ENCODE measurements at places on chromosomes 3 and 15. TPM values are rescaled to one million over a fixed set of nuclear protein-coding genes. Genes with fewer than 3 reads are reported as not detected.
A peak's percentile ranks its signal among the peaks of the same experiment; 100 is the strongest.

MUC20 gene
- total RNA-seq: 5.4 TPM

GRK7 gene
- total RNA-seq: not detected

C3orf22 gene
- total RNA-seq: not detected

SAMMSON gene
- total RNA-seq: not detected

SCAANT1 gene
- total RNA-seq: not detected

SERPINI2 gene
- total RNA-seq: 0.40 TPM

BTLA gene
- total RNA-seq: not detected

GOLGA8A gene
- 14.3 TPM for total RNA-seq

P2RY13 gene
- total RNA-seq: 1.0 TPM

TGM5 gene
- total RNA-seq: not detected

- peak; percentile 46 for DNase-seq
These were observed 9.0 kb upstream of the CD47 start for GRCh38 chr3:108099679-108100428.

DNA sequence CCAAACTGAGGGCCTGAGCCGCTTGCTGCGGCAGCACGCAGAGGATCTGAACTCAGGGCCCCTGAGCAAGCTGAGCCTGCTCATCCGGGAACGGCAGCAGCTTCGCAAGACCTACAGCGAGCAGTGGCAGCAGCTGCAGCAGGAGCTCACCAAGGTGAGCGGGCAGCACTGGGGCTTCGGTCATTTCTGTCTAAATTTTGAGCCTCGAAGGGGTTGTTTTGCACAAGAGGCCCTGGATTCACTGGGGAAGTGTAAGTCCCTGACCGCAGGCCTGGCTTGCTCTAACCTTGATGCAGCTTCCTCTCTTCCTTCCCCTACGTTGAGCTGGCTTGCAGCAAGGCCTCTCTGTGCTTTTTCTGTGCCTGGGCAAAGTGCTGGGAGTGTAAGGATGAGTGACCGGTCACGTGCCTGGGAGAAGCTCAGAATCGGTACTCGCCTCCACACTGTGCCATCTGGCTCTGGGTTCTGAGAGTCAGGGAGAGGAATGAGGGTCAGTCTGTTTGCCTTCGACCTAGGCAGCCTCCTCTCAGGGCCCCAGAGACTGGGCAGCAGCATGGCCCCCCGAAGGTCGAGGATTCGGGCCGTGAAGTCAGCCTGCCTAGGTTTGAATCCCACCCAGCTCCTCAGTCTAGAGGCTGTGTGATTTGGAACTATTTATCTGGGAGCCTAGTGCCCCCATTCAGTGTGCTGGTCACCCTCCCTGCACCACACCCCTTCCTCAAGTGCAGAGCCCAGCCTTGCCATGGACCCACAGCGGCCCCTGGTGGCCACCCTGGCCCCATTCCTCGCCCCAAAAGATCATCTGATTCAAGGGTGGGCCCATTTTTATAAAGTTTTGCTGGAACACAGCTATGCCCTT lies 1.4 kb downstream of the FES start:
- DNase-seq: peak; percentile 88

GRCh38 chr15:63476229-63476632 lies 28.2 kb upstream of the USP3 start:
- DNase-seq: no peak

GRCh38 chr3:153242896-153243295 lies 80.9 kb downstream of the RAP2B start:
- no peak for DNase-seq

- no peak for DNase-seq
These were observed 37.5 kb upstream of the IQSEC1 start for GRCh38 chr3:13110678-13111116.

- DNase-seq: no peak
These were observed 66.9 kb downstream of the TLE3 start for GRCh38 chr15:70030851-70031250.

DNA sequence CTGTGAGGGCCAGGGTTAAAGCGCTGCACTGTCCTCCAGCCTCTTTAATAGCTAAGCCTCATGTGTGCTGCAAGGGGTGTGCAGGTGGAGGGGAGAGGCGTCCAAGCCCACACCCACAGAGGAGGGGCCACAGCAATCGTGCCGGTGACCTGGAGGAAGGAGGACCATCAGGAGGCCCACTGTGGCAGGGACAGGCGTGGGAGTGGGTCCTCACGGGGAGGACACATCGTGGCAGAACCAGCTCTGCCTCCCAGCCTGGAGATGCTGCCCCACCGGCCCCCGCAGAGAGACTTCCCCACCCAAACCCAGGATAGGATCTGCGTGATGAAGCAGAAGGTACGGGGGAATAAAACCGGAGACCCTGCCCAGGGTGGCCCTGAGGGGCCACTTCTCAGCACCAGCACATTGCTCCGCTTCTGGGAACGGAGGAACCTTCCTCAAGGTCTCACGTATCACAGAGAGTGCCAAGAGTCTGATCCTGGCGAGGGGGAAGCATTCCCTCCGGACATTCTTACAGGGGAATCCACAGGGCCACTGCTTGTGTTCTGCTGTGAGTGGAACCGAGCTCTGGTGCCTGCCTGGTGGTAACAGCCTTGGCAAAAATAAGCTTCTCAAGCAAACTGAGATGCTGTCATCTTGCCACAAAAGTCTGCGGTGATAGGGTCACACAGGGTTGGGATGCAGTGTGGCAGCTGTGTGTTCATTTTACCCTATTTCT lies 199.8 kb downstream of the XXYLT1 start:
- no peak for DNase-seq

DNA sequence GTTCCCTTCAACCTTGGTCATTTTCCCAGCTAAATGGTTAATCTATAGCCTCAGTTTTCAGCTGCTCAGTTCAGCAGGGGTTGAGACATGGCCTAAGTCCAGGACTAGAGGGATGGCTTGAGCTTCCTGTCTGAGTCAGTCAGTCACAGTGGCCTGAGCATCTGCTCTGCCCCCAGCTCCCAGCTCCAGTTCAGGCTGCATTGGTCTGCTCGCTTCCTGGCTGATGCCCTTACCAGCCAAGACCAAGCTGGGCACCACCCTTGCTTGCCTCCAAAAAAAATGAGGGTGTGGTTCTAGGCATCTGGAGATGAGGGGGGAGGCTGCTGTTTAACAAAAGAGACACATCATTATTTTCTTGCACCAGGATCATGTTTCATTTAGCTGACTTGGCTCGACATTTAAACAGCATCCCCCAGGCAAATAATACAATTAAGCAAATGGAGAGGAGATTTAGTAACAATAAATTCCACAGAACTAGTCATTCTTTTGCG lies 70.7 kb downstream of the WNT5A start:
- no peak for DNase-seq

DNA sequence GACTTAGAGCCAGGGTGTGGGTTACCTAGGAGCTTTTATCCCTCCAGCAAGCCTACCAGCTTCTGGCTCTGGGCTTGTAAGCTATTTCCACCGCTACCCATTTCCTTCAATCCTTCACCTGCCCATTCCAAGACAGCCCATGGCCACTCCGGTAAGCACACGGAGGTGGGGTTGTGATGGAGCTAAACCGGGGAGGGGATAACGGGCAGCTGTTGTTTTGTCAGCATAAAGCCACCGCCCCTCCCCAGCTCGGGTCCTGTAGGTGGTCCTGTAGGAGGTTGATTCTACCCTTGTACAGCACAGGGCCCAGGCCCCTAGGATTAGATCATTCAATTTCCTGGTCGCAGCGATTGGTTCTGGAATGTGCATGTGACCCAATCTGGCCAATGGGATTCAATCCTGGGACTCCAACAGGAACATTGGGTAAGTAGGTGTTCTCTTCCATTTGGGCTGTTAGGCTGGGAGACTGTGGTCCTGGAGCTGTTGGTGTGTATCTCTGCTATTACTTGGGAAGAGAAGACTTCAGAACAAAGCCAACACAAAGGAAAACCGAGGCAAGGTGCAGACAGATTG lies 150.6 kb downstream of the RAB11A start:
- no peak for DNase-seq

GRCh38 chr3:152208439-152208838 lies 60.3 kb upstream of the MBNL1 start:
- DNase-seq: no peak

GRCh38 chr3:126880901-126881300 lies 102.0 kb upstream of the PLXNA1 start:
- no peak for DNase-seq

- DNase-seq: no peak
These were observed 3.3 kb upstream of the ACTR8 start for GRCh38 chr3:53885239-53885638.

- DNase-seq: no peak
These were observed 311.2 kb downstream of the DOCK3 start for GRCh38 chr3:50985893-50986292.

DNA sequence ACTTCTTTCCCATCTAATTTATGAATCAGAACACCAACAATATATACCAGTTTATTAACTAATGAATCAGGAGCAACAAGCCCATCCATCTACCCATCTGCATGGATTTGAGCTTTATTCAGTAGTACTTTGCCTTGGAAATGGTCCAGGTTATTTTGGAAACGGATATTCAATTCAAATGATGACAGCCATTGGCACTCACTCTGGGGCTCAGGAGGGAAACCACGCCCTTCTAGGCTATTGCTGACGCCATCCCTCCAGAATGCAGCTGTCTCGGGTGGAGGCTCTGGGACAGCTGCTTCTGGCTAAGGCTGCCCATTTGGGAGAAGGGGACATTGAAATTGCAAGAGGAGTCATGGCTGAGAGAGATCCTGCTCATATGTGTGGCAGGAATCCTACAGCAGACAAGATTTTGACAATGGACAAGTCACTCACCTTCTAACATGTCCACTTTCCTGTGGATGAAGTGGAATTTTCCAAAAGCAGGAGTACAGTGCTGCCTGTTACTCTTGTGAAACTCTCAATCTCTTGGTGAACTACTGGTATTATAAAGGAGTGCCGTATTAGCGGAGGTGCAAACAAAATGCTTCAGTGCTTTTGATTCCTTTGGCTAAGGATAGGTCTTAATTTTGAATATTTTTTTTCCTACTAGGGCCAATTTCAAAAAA lies 29.3 kb upstream of the TRAK1 start:
- DNase-seq: peak; percentile 86

DNA sequence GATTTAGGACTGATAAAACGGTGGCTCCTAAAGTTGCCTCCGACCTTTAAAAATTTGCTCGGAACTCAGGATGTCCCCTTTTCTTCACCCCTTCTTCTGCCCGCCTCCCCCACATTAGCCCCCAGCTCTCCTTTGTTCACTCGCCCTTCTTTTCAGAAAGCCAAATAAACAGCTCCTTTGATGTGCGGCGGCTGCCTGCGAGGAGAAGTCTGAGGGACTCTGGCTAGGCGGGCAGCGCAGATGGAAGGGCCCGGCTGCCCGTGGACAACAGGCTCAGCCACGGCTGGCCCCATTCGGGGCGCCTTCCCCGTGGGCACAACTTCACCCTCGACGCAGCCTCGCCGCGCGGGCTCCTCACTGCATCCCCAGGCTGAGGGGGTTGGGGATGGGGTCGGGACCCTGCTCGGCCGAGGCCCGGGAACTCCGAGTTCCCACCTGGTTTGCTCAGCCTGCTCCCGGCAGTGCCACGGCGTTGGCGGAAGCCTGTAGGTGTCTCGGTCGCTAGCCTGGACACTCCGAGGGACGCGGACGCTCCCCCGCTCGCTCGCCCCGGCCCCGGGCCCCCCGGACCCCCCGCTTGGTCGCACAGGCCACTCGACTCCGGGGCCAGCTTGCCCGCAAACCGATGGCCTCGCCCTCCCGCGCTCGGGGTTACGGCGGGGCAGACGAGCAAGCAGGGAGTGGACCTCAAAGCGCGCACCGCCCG lies 897 bp upstream of the TLE3 start:
- DNase-seq: peak; percentile 62

- no peak for DNase-seq
These were observed 37.3 kb downstream of the ZBTB38 start for GRCh38 chr3:141405591-141405990.

- DNase-seq: no peak
These were observed 196.8 kb upstream of the MBNL1 start for GRCh38 chr3:152071924-152072323.

DNA sequence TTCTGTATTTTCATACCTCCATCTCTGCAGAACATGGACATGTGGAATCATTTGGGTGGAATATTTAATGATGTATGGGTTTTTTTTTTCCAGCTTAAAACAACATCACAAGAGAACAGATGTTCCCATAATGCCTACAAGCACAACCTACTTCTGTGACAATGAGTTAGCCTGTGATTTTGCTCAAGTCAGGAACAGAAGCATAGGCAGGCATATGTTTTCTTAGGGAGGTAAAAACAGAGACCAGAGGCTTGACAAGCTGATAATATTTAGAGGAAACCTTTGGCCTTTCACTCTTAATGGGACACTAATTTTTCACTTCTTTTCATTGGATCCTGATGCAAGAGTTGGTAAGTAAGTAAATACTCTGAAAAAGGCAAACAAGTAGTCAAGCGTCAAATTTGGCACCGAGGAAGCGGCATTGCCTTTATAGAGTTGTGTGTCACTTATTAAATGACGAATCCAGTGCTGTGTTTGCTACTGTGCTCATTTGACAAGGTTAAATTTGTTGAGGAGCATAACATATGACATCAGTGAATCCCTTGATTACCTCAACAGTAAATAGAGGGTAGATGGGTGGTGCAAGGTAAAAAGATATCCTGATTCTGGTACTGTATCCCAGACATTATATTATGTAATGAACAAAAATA lies 66.7 kb upstream of the RBMS3 start:
- DNase-seq: no peak

DNA sequence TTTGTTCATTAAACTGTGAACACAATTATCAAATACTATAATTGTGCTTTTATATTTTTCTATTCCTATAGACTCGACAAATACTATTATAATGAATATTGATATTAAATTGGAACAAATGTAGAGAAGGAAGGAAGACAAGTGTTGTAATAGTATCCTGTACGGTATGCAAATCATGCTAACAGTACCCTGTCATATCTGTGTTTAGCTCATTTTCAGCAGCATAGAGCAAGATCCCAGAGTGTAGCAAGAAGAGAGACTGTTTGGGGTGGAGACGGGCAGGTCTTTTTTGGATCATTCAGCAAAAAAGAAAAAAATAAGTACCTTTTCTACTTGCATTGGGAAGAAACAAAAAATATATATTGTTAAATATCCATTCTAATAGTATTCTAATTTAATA lies 224.1 kb downstream of the TPRG1 start:
- DNase-seq: no peak

DNA sequence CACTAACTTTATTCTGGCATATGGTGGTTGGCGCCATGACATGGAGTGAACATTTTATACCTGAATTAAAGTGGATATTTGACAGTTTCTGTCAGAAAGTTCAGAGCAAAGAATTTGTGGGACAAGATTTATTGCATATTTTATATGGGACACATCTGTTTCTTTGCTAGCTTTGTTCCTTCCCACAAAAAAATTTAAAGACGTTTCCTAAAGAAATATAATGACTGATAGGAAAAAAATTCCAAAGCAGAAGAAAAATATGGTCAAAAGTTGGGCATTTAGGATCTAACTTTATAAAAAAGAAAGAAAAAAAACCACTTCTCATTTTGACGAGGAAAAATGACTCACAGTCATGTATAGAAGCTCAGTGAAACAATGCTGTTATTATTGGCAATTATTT lies 101.6 kb downstream of the GREM1 start:
- DNase-seq: no peak

DNA sequence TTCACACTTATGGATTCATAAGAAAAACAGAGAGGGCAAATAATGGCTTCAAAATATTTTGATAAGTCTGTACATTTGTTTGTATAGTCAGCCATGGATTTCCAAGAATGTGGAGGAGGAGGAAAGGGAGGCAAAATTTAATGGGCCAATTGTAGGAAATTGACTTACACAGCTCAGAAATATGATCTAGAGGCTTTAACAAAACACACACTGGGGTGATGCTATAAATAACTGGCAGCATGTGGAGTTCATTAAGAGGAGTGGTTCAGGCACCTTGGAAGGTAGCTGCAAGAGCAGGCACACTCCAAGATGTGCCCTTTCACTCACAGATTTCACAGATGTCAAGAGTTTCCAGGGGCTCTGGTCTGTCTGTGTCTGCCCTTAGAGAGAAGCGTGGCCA lies 193.4 kb upstream of the RASGRP1 start:
- DNase-seq: no peak
